ENCODE measurements at places on chromosomes 12 and 14.

- no peak for DNase-seq
Measured at GRCh38 chr14:61866932-61867920, 105.0 kb downstream of the SNAPC1 start.

DNA sequence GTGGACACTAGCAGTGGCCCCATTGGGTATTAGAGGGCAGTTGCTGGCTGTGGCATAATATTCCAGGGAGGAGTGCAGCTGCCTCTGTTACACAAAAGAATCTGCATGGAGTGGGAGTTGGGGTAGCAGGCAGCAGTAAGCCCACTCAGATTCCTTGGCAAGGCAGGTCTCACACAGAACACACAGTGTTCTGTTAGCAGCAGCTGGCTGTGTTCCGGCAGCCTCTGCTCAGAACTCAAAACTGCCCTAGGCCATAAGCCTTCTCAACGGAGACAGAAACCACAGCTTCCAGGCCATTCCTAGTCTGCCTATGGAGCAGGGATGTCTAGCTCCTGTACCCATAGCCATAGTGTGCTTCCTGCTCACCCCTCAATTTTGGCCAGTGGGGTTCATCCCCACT lies 1085.4 kb downstream of the SLC6A15 start:
- DNase-seq = no peak

DNA sequence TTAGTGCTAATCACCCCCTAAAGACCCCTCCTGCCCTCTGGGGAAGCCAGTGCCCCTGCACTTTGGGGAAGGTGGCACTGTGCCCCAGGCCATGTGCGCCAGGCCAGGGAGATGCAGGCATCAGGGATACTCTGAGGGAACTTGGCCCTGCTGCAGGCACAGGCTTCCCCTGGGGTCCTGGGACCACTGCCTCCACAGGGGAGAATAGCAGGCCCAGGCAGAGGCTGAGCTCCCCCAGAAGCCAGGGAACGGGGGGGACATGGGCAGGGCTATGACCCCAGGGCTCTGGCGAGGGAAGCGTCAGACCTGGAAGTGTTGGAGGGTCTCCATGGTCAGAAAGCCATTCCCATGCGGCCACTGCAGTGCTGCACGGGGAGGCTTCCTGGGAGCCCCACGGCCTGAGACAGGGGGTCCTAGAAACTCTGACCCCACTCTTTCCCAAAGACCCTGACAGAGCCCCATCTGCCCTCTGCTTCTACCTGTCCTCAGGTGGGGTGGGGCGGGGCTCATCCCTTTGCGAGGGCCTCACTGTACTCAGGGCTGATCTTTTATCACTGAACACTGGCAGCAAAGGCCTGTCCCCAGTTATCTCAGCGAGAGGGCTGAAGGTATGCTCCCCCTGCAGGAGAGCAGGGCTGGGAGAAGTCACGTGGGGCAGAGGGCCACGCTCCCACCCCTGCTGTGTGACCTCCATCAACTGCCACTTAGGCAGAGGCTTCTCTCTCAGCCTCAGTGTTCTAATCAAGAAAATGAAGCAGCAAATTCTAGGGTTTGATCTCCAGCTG lies 160.0 kb downstream of the CALM1 start:
- no peak for DNase-seq

DNA sequence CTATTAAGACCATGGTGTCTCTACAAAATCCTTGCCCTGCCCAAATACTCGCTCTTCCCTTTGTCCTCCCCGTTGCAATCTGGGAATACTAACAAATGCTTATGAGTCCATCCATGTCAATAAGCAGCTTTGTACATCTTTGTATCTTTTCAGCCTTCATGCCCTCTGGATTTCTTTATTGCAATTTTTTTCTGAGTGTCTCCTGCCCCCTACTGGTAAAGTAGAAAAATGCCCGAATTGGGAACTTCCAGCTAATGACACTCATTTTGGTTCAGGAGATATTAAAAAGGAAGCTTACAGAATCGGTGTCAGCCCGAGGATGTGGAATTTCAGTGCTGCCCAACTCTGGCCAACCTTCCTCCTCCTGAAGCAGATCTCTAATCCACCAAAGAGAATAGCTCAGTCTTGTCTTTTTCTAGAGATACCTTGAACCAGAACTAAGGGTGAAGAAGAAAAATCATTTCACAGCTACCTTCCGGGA lies 46.0 kb downstream of the SH2B3 start:
- DNase-seq = no peak

DNA sequence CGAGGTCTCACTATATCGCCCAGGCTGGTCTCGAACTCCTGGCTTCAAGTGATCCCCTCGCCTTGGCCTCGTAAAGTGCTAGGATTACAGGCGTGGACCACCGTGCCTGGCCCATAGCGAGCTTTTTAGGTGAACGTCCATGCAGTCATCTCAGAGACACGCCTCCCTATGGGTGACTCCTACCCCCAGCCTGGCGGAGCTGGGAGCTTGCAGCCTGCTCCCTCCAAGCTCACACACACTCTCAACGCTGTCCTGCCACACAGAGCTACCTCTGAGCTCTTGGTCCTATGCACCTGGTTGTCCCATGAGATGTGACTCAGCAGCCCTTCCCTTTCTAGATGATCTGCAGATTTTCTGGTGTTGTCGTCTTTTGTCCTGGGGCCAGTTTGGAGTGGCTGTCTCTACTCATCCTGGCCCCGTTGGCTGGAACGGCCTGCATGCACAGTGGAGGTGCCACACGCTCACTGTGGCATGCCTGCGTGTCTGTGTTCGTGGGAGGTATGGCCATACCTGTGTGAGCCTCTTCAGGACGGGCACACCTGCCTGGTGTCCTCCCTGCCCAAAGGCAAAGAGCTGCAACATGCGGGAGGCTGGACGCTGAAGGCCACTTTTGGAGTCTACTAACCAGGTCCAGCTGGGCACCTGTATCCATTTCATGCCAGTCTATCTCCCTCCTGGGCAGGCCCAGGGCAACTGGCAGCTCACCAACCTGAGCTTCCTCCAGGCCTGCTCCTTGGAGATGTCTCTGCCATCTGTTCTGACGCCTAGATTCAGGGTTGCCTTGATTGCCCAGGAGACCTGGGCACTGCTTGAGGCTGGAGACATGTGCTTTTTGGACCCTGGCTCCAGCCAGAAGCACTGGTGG lies 18.1 kb downstream of the CABP1 start:
- no peak for DNase-seq

DNA sequence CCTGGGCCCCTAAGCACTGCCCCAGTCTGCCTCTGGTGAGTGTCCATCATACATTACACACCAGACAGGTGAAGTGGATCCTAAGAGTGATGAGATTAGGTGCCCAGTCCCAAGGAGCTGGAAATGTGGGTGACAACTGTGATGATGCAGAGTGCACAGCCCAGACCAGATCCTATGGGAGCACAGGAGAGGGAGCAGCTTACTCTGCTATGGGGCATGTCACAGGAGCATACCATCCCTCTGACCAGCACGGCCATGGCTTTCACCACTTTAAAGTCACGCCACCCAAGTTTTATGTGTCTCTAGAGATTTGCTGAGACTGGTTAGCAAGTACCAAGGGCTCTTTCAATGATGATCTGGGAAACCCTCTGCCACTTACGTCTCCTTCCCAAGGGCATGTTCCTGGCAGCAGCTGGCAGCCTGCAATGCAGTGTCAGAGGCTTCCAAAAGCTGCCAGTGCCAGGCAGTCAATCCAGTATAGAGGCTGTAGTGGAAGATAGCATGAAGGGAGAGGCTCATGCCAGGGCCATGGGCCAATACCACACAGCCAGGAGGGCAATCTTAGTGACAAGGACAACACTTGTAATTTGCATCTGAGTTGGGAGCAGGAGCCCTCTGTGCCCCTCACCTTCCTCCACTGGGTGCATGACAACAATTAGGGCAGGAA lies 40.2 kb downstream of the STAB2 start:
- no peak for DNase-seq

All from stimulated activated CD4-positive, alpha-beta T cell treated with anti-CD3 and anti-CD28 coated beads, Interleukin-4, amount 100 ng/mL, for 48 hours (primary cell).